ENCODE measurements at places on chromosomes 12 and 14.

DNA sequence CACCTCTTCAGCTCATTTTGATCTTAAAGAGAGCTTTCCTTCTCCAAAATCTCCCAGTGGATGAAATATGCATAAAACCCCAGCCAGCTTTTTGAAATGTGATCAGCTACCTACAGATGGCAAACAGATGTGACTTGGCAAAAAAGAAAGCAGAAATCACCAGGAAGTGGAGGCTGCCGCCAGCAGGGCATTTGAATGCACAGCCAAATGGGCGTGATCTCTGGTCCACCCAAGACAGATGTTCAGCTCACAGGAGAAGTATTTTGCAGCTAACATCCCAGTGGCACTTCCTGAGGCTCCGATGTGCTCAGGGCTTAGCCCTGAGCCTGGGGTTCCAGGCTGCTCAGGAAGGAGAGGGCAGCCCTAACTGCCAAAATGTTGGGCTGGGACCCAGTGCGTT, 78.3 kb downstream of the LGMN start:
- DNase-seq, result no peak

DNA sequence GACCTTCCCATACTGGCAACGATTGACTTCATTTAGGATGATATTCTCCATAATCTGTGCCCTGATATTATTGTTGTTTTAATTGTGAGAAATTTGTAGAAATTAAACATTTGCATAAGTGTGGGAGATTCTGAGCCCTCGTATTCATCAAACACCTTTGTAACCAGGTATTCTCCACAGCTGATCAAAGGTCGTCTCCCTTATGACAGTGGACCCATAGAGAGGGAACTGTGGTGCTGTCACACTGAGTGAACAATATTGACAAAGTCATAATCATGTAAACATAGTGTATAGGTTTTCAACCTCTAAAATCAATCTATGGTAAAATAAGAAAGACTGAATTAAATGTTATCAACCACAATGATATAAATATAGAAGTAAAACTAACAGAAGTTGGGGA, 14.9 kb upstream of the PLEKHG3 start:
- DNase-seq, result no peak

DNA sequence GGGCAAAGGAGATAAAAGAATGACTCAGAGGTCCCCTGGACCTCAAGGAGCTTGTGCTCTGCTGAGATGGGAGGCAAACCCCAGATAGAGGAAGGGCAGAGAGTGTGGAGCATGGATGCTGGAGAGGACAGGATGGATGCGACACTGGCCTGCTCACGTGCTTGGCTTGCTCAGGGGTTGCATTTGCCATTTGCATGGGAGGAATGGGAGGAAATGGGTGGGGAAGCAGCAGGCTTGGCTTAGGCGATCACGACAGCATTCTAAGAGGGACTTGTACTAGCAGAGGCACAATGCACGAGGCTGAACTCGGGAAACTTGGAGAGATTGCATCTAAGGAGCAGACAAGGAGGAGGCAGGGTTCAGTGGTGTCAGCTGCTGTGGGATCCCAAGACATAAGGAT, 19.8 kb downstream of the CD9 start:
- DNase-seq, result no peak

- no peak for DNase-seq
Measured at GRCh38 chr14:72743626-72744025, 150.3 kb downstream of the DPF3 start.

DNA sequence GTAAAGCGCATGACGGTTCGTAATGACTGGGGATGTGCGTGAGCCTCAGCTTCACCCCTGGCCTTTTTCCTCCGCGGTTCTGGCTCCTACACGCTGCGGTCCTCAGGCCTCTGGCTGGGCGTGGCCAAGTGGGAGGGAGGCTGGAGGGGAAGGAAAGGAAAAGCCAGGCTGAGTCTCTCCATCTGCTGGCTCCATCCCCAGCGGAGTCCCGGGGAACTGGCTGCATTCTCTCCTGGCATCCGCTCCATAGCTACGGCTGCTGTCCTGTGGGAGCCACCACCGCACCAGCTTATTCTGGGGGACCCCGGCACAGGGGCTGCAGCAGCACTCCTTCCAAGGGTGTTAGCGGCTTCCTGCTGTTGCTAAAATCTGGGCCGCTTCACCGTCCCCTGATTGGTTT, 68.2 kb upstream of the SLC24A4 start:
- no peak for DNase-seq

GRCh38 chr14:59229653-59230406, 41.4 kb downstream of the DAAM1 start:
- no peak for DNase-seq

GRCh38 chr12:54497883-54498282, 331 bp downstream of the NCKAP1L start:
- no peak for DNase-seq

DNA sequence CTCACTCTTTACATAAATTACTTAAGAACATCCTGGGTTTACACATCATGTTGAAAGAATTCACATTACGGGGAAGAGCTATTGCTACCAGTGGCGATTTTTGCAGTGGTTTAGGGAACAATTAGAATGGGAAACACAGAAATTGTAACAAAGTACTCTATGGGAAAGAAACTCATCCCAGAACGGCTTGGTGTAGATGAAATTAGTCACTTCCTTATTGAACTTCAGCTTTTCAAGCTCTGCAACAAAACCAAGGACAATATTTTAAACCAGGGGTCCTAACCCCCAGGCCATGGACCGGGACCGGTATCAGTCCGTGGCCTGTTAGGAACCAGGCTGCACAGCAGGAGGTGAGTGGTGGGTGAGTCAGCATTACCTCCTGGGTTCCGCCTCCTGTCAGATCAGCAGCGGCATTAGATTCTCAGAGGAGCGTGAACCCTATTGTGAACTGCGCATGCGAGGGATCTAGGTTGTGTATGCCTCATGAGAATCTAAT, 32.3 kb upstream of the FICD start:
- DNase-seq, result no peak

- DNase-seq, result no peak
Measured at GRCh38 chr12:10012630-10013330, 2.4 kb downstream of the CLEC12B start.

- no peak for DNase-seq
Measured at GRCh38 chr12:99920353-99920960, 64.3 kb downstream of the ANKS1B start.

GRCh38 chr14:87030197-87030596, 962.8 kb downstream of the GALC start:
- no peak for DNase-seq

- no peak for DNase-seq
Measured at GRCh38 chr14:73323896-73324399, 86.6 kb downstream of the PAPLN start.

DNA sequence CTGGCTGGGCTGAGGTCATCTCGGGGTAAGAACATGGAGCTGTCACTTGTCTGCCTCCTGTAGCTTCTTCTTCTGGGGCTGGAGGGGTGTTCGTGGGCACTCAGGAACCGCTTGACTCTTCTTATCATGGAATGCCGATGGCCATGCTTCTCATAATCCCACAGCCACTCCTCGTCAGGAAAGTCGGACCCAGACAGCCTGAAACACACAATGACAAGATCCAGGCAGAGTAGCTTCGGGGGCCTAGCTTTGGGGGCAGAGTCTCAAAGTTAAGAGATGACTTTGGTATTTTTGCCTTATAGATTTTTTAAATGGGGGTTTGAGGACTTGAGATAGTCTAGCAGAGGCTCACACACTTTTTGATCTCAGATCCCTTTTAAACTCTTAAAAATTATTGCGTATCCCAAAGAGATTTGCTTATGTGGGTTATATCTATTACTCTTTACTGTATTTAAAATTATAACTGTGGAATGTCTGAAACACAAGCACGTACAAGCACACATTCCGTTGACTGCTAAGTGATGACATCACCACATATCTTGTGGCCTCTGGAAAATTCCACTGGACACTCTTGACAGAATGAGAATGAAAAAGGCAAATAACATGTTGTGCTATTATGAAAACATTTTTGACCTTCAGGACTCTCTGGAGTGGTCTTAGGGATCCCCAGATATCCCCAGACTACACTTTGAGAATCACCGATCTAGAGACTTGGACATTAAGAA, 43.3 kb downstream of the BEST3 start:
- no peak for DNase-seq

GRCh38 chr12:104909761-104910160, 48.3 kb downstream of the SLC41A2 start:
- no peak for DNase-seq

GRCh38 chr12:31471051-31471450, 119.9 kb downstream of the DENND5B start:
- no peak for DNase-seq

DNA sequence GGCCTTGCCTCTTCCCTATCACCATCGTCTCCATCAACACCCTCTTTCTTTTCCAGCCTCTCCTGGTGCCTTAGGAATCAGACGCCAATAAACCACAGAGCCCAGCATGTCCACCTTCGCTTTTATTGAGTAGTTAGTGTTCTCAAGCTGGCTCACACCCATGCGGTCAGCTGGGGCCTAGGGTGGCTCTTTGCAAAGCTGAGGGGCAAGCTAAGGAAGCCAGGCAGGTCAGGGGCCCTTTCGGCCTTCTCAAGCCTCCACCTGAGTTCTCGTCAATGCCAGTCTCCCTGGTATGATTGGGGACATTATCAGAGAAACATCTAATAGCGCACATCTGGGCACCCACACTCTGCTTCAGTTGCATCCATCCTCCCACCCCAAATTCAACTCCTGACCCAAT, 737 bp upstream of the TEX52 start:
- DNase-seq, result no peak

DNA sequence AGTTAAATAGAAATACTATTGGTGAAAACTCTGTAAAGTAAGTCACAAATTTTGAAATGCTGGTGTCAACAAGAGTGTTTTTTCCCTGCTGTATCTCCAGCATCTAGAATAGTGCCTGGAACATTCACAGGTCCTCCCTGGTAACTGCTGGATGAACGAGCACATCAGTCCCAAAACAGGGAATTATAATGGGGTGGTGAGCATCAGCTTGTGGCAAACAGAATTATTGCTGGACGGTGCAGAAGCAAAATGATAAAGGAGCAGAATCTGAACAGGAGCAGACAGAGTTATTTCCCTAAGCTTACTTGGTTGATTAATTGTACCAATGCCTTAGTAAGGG, 129.9 kb downstream of the GRIP1 start:
- no peak for DNase-seq

DNA sequence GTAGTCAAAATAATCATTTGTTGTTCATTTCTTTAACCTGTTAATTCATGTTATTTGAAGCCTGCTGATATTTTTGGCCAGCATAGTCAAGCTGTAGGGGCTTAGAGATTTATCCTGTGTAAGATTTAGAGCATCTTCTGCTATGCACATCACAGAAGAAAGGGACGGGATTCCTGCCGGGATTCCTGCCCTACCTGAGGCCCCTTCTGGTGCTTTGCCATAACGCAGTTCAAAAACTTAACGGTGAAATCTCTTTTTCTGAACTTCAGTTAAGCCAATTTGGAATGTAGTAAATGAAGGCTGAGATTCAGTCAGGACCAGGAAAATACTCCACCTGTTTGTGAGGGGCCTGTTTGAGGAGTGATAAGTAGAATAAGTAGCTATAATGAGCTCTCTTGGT, 50.7 kb upstream of the TMEM260 start:
- DNase-seq, result no peak

GRCh38 chr12:22283508-22283907, 51.0 kb downstream of the ST8SIA1 start:
- no peak for DNase-seq

DNA sequence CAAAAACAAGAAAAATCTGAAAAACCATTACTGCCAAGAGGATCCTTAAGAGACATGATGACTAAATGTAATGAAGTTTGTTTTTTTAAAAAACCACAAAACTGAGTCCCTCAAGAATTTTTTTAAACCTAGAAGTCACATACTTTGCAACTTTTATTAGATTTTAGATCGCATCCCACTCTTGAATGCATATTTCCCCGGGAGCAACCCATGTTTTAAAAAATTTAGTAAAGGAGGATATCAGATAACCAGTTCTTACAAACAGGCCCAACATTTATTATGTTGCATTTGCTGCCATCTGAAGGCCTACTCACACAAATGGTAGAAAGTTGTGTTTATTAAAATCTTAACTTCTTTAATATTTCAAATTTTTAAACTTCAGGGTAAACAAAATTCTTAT, 44.3 kb upstream of the CCT2 start:
- no peak for DNase-seq

DNA sequence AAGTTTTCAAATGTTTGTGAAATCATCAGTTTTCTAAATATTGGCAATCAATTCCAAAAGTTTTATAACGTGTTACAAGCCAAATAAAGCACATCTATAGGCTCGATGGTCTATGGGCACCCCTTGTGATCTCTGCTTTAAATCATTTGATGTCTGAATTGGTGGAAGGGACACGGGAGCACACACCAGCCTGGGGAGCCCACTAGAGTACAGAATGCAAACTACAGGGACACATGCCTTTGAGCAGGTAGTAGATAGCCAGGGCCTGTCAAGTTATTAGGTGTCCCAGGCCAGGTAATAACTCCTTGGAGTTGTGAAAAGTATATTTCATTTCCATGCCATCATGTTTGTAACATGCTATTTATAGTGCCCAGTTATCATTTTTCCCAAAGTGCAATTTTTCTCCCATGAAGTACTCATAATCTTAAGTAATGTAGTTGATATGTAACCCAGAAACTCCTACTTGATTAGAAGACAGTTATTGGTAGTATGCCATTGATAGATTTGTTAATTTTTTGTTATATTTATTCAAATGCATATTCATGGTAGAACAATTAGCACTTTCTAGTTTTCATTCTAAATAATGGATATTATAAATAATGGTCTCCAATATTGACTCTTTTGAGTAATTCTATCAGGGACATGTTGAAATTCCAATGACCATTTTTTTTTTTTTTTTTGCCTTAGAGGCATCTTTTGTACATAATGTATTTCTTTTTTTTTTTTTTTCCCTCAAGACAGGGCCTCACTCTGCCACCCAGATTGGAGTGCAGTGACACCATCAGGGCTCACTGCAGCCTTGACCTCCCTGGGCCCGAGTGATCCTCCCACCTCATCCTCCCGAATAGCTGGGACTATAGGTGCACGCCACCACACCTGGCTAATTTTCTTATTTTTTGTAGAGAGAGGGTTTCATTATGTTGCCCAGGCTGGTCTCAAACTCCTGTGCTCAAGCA, 96.9 kb upstream of the FGD4 start:
- DNase-seq, result peak; percentile 8

All from stimulated activated CD4-positive, alpha-beta T cell treated with anti-CD3 and anti-CD28 coated beads, Interleukin-2, amount 100 ng/mL, for 48 hours (primary cell).